ENCODE measurements at places on chromosomes 5 and 9.

DNA sequence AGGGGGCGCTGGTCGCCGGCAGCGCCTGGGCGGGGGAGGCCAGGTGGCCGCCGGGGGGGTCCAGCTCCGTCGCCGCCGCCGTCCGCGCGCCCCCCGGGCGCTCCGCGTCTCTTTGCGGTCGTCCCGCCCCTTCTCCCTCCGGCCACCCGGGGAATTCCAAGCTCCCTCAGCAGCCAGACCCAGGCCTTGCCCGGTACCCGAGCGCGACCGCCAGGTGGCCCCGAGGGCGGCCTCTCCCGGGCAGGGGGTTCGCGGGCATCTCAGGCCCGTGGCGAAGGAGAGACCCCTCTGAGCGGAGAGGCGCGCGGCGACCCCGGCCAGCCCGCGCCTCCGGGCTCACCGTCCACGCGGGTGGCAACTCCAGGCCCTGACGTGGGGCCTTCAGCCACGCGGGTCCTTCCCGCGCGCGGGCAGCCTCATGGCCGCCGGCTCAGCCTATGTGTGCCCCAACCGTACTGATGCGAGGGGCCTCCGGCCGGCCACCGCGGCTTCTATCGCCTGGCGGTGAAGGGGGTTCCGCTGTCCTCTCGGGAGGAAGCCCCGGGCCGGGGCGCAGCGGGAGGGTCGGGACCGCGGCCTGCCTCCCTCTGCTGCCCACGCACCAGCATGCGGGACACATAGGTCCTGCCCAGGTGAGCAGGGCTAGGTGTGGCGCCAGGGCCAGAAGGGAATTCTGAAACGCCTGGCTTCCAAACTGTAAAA lies 529 bp upstream of the NRARP start:
- no peak for DNase-seq

DNA sequence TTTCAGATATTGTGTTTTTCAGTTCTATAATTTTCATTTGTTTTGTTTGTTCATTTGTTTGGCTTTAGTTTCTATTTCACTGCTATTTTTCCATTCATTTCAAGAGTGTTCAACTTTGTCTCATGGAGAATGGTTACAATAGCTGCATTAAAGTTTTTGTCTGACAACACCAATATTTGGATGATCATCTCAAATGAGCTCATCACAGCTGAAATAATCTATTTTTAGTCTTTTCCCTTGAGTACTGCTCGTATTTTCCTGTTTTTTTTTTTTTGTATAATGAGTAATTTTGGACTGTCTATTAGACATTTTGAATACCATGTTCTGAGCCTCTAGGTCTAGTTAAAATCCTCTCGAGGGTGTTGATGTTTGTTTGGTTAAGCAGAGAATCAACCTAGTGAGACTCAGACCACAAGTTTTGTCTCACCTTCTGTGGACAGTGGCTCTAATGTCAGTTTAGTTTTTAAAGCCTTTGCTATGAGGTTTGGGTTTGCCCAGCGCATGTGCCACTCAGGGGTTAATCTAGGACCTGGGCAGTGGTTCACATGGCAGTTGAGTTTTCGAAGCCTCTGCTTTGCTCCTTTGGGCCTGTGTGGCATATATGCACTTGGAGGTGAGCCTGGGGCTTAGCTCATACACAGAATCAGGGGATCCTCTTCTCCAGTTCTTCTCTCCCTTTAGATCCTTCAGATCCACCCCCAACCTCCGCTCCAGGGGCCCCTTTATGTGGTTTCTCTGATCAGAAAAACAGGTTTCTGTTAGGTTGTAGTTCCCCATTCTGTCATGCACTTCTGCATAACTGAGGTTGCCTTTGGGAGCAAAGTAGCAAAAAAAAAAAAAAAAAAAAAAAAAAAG lies 79.8 kb downstream of the ARSB start:
- DNase-seq = no peak

GRCh38 chr9:76725011-76725546 lies 39.2 kb upstream of the PCA3 start:
- DNase-seq = no peak

DNA sequence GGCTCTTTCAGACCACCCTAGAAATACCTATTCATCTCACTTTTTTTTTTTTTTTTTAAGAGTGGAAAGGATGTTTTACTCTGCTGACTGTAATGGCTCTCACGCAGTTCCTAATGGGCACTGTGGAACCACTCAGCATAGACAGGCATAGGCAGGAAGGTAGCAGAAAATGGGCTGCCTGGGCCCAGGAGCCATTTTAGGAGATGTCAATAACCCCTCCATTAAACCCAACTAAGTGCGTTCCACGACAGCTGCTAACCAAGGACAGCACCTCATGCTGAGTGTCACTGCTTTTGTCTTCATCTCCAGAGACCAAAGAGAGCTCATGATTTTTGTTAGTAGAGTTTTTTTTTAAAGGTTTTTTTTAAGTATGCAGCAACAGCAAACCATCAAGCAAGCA lies 15.3 kb downstream of the MAP1B start:
- no peak for DNase-seq

DNA sequence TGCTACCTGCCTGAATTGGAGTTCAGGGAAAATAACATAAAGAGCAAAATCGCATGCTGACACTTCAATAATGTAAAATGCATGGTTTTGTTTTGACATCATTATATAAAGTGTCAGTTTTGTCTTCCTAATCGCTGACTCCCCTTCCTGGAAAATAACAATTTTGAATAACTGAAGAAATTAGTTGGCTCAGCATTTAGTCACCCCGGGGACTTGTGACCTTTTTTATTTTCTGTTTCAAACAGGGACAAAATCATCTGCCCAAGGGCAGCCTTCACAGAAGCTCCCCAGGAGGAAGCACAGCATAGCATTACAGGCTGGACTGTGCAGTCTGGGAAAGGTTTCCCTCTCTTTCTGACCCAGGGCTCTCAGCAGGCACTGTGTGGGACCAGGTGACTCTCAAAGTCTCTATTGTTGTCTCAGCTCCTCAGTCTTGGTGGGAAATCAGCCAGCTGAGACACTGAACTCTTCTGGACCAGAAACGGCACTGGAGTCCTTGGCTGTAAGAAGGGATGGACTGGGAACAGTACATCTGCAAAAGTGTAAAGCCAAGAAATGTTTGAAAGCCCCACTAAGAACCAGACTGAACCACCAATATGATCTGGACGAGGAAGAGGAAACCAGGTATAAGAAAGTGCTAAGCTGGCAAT lies 671.3 kb upstream of the KLF4 start:
- no peak for DNase-seq

DNA sequence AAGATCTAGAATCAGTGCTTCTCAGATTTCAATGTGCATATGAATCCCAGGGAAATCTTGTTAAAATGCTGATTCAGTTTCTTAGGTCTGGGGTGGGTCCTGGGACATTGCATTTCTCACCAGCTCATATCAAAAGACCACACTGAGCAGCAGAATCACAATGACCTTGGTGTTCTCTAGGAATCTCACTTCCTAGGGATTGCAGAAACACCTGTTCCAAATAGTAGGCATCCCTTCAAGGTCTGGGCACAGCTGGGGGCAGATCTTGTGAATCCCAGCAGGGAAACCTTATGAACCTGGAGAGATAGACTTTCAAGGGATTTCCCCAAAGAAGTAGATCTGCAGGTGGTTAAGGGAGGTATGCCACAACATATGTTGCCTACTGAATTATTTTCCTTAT lies 8.9 kb upstream of the GARNL3 start:
- no peak for DNase-seq

- no peak for DNase-seq
These were observed 99.0 kb upstream of the FBN2 start for GRCh38 chr5:128637031-128637430.

GRCh38 chr5:180495292-180495691 lies 1.1 kb downstream of the CNOT6 start:
- DNase-seq = no peak

- peak; percentile 46 for DNase-seq
These were observed 135.6 kb upstream of the PPP1R26 start for GRCh38 chr9:135343837-135344522.

- DNase-seq = peak; percentile 15
These were observed 12.7 kb downstream of the LPCAT1 start for GRCh38 chr5:1511048-1511447.
